ENCODE measurements at places on chromosomes 5 and 9. TPM values are rescaled to one million over a fixed set of nuclear protein-coding genes. Genes with fewer than 3 reads are reported as not detected.

ESM1 gene
- polyA plus RNA-seq, result 0.16 TPM

PTTG1 gene
- polyA plus RNA-seq, result 96.5 TPM

FASTKD3 gene
- polyA plus RNA-seq, result 8.0 TPM

SLC46A2 gene
- 1.6 TPM for polyA plus RNA-seq

CXCL14 gene
- 199 TPM for polyA plus RNA-seq

ANKDD1B gene
- polyA plus RNA-seq, result 0.15 TPM

TMEM215 gene
- polyA plus RNA-seq, result not detected

EIF4E1B gene
- not detected for polyA plus RNA-seq

FGFR4 gene
- polyA plus RNA-seq, result 1.3 TPM

TYRP1 gene
- 0.02 TPM for polyA plus RNA-seq

IFNA13 gene
- polyA plus RNA-seq, result not detected

ATP10B gene
- polyA plus RNA-seq, result 6.6 TPM

GOLGA2 gene
- 114 TPM for polyA plus RNA-seq

PDE8B gene
- polyA plus RNA-seq, result 0.31 TPM

MLANA gene
- not detected for polyA plus RNA-seq

MYO10 gene
- polyA plus RNA-seq, result 5.9 TPM

EEIG1 gene
- polyA plus RNA-seq, result 34.3 TPM

CREB3 gene
- 13.6 TPM for polyA plus RNA-seq

CCDC187 gene
- polyA plus RNA-seq, result not detected

MEF2C gene
- 1.7 TPM for polyA plus RNA-seq

TMEFF1 gene
- not detected for polyA plus RNA-seq
